ENCODE measurements at places on chromosomes 16 and 17.

DNA sequence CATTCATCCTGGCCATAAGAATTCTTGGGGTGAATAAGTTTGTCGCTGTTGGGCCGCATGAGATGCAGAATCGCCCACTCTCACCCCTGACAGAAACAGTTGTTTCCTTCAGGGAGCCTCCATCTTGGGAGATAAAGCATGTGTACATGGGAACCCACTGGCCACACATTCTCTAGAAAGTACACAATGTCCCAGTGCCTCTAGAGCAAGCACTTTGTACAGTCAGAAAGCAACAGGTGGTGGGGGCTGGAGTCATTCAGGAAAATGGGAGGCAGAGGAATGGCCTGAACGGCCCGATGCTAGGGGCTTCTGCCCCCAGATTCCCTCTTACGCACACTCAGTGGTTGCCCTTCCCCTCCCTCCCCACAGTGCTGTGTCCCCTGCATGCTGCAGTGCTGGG lies 16.1 kb downstream of the ACE start:
- no peak for DNase-seq

GRCh38 chr17:17793378-17794214 lies 43.2 kb downstream of the SREBF1 start:
- no peak for DNase-seq

GRCh38 chr16:86502856-86503748 lies 7.2 kb upstream of the FOXF1 start:
- DNase-seq, result no peak

- DNase-seq, result no peak
Measured at GRCh38 chr17:50855708-50856330, 10.3 kb downstream of the TOB1 start.

DNA sequence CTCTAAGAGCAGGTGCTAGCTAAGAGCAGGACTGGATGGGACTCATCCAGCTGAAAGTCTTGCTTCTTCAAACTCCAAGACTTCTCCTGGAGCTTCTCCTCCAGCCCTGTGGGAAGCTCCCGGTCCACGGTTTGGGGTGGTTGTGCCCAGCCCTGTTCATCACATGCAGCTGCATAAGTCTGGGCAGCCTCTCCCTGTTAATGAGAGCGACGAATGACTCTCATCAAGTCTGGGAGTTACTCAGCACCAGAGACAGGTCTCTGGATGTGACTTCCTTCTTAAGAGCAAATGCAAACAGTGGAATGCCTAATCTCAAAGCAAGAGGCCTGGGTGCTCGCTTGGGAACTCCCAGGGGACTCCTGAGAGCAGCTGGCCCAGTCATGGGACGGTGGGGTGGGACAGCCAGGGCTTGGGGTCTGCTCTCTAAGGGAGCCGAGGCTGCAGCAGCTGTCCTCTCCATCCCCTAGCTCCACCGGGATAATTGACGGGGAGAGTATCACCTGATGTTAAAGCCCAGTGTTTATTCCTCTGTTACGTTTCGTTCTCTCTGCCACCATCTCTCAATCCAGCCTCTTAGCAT lies 35.3 kb upstream of the CRHR1 start:
- DNase-seq, result peak; percentile 86

DNA sequence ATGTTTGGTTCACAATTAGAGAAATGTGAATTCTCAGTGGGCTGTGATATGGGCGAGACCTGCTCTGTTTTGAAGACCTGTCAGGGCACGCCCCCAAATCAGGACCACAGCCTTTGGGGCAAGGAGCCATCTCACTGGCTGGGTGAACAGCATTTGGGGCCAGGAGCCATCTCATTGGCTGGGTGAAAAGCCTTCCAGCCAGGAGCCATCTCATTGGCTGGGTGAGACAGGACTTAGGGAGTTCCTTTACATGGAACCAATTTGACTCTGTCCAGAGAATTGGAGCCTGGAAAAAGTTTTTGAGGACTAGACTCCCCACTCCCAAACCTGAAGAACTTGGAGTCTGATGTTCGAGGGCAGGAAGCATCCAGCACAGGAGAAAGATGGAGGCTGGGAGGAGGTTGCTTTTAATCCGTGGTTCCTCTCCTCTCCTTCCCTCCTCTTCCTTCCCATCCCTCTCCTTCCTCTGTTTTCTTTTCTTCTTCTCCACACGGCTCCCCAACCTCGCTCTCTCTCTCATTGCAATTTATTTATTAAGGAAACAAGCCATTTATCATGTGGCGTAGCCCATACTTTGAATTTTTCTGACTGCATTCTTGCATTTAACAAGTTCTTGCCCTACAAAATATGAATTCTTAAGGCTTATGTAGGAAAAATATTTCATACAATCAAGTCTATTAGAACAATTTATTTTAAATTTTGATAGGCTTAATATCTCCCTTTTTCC lies 19.7 kb downstream of the FOXL1 start:
- no peak for DNase-seq

DNA sequence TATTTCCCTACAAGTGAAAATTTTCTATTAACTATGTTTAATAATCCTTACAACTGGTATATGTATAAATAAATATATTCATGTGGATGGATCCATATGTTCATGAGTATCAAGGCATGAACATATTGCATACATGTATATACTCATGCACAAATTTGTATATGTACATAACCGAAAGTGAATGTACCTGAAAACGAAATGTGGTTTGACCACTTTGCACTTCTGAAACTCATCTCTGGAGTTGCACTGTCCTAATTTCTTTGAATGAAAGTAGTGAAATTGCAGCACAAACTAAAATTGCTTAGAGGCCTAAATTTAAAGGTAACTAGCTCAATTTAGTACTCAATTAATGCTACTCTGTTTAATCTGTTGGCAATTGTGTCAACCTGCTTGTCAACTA lies 27.4 kb upstream of the GNAO1 start:
- no peak for DNase-seq

GRCh38 chr16:23435500-23435899 lies 17.5 kb downstream of the COG7 start:
- DNase-seq, result peak; percentile 14

GRCh38 chr16:13940397-13940933 lies 20.5 kb downstream of the ERCC4 start:
- no peak for DNase-seq

- no peak for DNase-seq
Measured at GRCh38 chr16:82972331-82972919, 345.7 kb downstream of the CDH13 start.

- DNase-seq, result no peak
Measured at GRCh38 chr16:49661465-49662187, 194.3 kb downstream of the ZNF423 start.

DNA sequence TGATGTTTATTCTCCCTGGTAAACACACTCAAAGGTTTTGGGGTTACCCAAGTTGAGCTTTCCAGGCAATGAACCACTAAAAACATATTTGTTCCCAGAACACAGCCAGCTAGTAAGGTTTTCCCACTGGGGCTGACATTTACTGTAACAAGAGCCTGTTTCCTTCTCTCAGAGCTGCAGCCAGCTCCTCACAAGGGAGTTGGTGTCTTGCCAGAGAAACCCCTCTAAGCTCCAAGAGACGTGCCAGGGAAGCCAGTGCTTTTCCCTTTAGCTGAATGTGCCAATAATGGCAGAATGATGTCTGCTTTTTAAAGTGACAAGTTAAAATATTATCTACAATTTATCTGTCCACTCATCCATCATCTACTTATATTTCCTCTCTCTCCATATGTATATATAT lies 170.8 kb upstream of the RBFOX1 start:
- DNase-seq, result no peak

- no peak for DNase-seq
Measured at GRCh38 chr16:22979038-22979437, 165.1 kb downstream of the HS3ST2 start.

DNA sequence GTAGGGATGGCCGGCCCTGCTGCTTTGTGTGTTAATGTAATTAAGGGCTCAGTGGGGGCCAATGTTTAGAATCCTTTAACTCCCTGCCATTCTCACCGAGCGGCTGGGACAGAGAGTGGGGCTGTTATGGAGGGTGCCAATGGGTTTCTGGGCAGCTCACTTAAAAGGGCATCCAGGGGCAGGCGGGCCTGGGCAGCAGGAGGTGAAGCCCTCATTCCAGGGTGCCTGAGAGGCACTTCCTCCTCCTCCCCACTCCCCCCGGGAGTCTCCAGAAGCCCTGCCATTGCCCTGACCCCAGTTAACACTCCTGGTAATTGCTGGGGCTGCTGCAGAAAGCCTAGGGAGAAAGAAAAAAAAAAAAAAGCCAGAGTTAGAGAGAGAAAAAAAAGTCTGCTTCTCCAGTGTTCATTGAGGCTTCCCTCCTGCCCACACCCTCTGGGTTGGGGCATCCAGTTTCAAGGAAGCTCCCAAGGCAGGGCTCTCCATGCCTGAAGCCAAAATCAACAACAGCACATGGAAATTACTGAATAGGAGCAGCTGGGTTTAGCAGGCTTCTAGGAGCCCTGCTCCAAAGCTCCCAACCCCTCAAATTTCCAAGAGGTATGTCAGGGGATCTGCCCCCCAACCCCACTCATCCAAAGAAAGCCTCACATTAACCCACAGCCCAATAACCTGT lies 28.0 kb downstream of the CUEDC1 start:
- no peak for DNase-seq

DNA sequence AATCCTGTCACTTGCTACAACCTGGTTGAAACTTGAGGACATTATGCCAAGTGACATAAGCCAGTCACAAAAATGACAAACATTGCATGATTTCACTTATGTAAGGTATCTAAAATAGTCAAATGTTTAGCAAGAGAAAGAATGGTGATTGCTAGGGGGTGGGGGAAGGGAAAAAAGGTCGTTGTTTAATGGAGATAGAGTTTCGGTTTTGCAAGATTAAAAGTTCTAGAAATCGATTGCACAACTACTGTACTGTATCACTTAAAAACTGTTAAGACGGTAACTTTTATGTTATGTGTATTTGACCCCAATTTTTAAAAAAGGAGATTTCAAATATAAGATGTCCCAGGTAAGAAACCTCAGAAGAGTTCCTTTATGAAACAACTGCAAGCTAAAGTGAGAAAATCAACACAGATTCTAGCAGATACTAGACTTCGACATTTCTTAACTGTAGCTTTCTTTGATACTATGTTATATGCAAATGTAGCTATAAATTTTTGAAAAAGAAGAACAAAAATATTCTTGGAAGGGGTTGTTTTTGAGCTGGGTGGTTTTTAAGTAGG lies 5.9 kb downstream of the MEOX1 start:
- no peak for DNase-seq

- DNase-seq, result no peak
Measured at GRCh38 chr17:49120166-49120565, 12.4 kb upstream of the B4GALNT2 start.

DNA sequence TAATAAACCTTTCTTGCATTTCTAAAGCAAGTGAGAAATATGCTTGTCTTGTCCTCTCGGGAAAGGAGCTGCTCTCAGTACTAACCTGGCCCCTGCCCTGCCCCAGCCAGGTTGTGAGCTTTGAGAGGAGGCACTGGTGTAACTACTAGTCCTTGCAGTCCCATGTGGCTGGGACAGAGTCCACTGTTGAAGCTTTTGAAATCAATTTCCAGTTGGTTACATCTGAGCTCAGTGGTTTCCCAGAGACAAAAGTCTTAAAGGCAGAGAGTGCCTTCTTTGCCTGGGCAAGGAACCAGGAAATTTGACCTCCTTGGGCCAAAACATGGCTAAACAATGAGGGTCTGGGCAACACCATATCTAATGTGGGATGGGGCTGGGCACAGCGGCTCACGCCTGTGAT lies 48.7 kb downstream of the GSG1L start:
- no peak for DNase-seq

DNA sequence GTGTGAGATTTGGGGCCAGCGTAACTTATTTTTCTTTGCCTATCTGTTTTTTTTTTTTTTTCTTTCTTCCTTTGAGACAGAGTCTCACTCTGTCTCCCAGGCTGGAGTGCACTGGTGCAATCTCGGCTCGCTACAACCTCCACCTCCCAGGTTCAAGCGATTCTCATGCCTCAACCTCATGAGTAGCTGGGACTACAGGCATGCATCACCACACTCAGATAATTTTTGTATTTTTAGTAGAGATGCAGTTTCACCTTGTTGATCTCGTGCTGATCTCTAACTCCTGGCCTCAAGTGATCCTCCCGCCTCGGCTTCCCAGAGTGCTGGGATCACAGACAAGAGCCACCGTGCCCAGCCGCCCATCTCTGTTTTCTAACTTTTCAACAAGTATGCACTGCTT lies 63.4 kb downstream of the VPS35L start:
- DNase-seq, result no peak

GRCh38 chr16:85979605-85980004 lies 80.6 kb downstream of the IRF8 start:
- no peak for DNase-seq

GRCh38 chr16:27822996-27823395 lies 240.5 kb downstream of the GSG1L start:
- DNase-seq, result no peak

- no peak for DNase-seq
Measured at GRCh38 chr17:77321649-77322513, 181.1 kb downstream of the SEC14L1 start.

DNA sequence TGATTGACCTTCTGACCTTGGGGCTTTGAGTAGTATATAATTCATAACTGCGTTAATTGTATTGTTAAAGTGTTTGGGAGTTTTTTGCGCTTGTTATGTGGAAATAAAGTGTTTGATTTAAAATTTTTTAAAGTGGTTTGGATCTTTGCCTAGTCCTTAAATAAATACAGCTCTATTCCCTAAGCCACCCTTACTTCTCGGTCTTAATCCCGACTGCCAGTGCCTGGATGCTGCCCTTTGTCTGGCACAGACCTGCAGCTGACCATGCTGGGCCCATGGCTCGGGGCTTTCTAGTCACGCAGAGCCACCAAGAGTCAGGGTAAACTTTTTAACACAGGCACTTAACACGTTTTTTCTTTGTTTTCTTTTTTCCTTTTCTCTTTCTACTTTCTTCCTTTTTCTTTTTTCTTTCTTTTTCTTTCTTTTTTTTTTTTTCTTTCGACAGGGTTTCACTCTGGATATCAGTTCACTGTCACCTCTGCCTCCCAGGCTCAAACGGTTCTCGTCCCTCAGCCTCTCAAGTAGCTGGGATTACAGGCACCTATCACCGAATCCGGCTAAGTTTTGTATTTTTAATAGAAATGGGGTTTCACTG lies 19.6 kb upstream of the SLC5A11 start:
- no peak for DNase-seq

- DNase-seq, result no peak
Measured at GRCh38 chr17:75194879-75195278, 10.6 kb upstream of the NUP85 start.

- DNase-seq, result no peak
Measured at GRCh38 chr16:30335598-30336474, 19.3 kb downstream of the CD2BP2 start.

- DNase-seq, result peak; percentile 89
Measured at GRCh38 chr16:49556249-49556605, 182.6 kb downstream of the C16orf78 start.

DNA sequence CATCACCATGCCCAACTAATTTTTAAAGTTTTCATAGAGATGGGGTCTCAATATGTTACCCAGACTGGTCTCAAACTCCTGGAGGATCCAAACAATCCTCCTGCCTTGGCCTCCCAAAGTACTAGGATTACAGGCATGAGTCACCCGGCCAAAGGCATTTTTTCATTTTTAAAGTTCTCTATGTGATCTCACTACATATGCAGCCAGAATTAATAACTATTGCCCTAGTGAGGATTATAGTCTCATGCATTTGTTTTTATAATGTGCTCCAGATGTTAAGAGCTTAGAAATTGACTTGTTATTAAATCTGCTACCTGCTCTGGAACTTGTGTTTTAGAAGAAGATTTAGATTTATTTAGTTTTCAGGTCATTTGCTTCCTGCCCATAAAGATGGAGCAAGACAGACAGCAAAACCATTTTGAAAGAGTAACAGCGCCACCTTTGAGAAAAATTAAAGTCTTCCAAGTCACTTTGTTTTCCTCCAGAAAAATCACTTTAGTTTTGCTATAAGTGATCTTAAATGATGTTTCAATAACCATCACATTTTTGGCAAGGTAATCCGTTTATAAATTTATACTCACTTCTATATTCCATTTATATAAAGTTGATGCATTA lies 79.5 kb downstream of the CA4 start:
- DNase-seq, result peak; percentile 32

Data from NCI-H524 treated with DMSO at 0.1 percent for 48 hours (cell line).